ENCODE measurements at places on chromosomes 1 and 21.
A peak's percentile ranks its signal among the peaks of the same experiment; 100 is the strongest.

GRCh38 chr1:58927041-58927721, 143.3 kb upstream of the JUN start:
- no peak for DNase-seq

DNA sequence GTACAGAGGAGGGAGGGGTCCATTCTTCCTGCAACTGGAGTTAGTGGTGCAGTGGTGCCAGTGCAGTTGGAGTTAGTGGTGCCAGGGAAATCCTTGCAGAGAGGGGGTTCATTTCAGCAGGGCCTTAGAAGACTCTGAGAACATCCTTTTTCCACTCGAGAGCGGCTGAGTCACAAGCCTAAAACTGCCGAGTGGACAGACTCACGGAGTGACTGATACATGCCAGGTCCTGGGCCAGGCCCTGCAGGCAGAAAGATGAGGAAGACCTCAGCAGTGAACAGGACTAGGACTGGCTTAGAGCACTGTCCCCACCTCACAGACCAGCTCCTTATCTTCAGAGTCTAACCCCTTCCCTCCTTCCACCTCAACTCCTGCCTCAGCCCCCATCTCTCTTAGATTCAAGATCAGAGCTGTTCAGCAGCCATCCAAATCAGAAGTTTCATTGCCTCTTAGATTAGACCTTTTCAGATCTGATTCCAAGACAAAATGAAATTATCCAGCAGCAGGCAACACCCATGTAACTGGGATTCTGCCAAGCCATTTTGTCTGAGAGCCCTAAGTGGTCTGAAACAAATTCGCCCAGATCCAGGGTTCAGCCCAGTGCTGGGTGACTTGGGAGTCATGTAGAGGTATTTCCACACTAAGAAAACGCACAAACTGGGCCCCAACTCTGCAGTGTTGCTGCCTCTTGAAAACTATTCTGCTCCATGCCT, 12.7 kb upstream of the IKBKE start:
- no peak for DNase-seq

- no peak for DNase-seq
Measured at GRCh38 chr1:227316456-227316855, 1.8 kb downstream of the CDC42BPA start.

DNA sequence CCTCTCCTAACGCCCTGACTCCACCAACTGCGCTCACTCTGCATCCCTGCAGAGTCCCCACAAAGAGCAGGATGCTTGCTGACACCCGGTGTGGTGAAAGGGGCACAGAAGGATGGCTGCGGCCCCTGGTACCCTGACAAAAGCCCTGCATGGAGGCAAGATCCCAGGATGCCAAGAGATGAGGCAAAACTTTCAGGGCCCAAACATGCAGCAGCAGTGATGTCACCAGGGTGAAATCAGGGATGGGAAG, 36.6 kb downstream of the SLC9A1 start:
- no peak for DNase-seq

DNA sequence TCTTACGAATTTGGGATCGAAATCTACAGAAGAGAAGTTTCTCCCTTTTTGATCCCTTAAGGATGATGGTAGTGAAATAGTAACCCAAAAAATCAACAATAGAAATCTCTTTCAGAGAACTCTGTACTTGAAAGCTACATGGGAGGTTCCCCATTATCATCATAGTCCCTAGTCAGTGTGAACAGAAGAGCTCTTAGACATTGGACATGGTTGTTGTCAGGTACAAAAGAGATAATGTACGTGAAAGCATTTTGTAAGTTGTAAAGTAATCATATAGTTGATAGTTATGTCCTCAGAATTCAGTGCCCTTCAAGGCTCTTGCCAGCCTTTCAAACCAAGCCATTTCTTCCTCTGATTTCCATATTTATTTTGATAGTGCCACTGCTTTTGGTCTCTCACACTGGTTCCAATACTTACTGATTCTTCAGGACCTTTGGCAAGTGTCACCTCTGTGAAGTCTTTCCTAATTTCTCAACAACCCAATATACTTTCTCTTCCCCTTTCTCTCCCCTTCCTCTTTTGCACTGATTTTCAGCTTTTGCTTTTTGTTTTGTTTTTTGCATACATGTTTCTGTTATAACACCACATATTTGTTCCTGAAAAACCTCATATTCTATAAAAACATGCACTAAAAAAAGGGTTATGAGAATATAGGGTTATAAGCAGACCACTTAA, 22.4 kb downstream of the VPS45 start:
- DNase-seq: no peak

DNA sequence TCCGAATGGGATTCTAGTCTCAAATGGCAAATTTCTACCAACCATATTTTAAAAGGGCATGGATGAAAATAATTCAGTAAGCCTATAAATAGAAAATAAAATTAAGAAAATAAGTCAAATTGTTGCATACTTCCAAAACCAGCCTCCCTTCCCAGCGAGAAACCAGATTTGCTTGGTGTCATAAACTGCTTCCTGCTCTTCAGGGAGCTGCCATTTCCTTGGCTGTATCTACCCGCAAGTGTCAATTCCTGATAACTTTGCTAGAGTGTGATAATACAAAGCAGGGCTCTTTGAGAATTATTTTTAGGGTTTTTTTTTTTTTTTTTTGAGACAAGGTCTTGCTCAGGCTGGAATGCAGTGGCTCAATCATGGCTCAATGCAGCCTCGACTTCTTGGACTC, 62.3 kb downstream of the S1PR1 start:
- no peak for DNase-seq

DNA sequence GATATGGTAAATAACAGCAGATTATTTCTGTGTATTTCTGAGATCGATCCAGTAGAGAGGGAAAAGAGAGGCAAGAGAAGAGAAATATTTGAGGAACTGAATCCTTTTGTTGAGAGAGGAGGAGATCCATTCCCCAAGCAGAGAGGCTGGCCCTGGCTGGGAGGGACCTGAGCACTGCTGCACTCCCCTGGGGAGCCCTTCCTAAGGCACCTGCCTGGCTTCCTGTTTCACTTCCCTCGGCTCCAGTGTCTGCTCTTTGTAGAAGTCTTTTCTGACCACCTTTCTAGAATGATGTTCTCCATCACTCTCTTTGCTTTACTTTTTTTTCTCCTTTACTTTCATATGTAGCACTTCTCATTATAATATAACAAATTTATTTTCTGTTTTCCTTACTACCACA, 42.3 kb upstream of the SLC6A9 start:
- no peak for DNase-seq

DNA sequence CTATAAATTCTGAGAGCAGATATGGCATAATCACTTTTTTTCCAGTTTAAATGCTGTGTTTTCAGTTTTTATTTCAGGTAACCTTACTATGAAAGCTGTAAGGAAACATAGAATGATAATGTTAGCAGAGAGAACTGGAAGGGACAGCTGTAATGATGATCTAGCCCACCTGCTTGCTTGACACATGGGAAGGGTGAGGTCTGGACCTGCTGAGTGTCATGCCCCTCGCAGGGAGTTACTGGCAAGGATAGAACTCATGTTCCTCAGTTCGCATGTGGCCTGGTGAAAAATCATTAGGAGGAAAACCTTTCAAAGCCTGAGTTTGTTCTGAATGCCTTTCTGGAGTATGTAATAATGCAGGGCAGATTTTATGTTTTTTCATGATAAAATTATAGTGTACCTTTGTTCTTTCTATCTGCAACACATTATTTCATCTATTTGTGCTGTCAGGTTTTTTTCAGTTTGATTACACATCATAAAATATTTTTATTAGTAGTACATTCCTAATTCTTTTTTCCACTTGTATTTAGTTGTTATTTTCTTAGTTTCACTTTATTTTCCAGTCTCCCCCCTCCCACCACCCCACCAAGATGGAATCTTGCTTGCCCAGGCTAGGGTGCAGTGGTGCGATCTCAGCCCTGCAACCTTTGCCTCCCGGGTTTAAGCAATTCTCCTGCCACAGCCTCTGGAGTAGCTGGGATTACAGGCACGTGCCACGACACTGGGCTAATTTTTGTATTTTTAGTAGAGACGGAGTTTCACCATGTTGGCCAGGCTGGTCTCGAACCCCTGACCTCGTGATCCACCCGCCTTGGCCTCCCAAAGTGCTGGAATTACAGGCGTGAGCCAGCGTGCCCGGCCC, 8.0 kb downstream of the DDI2 start:
- no peak for DNase-seq

GRCh38 chr1:200118779-200119505, 91.4 kb downstream of the NR5A2 start:
- no peak for DNase-seq

- no peak for DNase-seq
Measured at GRCh38 chr1:25020851-25021590, 90.9 kb upstream of the RUNX3 start.

DNA sequence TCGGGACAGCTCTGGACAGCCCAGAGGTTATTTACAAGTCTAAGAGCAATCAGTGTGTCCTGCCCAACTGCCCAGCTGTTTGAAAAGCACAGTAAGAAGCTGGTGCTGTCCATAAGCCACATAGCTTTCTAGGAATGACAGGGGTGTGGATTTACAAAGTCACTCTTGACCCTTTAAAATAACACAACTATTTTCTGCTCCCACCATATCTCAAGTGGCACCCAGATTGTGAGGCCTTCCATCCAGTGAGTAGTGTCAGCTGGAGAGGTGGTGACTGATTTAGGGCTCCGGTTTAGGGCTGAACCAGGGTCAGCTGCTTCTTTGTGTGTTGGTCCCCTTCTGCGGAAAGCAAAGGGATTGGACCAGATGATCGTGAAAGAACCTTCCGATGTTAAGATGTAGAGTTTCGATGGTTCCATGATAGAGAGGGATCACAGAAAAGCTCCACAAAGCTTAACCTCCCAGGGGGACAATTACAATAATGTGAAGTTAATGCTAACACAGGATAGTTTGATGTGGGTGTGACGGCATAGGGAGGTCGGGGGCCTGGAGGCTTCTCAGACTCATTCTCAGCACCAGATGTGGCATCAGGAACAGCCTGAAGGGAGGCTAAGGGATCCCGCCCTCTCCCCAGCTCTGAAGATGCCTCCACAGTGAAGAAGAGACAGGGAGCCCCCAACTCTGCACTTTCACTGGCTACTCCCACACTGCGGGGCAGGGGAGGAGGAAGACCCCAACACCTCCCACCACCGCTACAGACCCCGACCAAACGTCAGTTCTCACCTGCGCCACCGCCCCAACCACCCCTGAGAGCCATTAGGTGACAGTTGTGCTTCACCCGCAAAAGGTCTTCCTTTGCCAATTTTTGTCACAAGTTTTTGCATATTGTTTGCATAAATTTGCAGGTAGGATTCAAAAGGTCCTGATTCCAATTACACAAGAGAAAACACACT, 40.6 kb downstream of the LRRC3 start:
- DNase-seq: no peak

GRCh38 chr1:245466261-245466660, 311.5 kb downstream of the KIF26B start:
- DNase-seq: no peak

DNA sequence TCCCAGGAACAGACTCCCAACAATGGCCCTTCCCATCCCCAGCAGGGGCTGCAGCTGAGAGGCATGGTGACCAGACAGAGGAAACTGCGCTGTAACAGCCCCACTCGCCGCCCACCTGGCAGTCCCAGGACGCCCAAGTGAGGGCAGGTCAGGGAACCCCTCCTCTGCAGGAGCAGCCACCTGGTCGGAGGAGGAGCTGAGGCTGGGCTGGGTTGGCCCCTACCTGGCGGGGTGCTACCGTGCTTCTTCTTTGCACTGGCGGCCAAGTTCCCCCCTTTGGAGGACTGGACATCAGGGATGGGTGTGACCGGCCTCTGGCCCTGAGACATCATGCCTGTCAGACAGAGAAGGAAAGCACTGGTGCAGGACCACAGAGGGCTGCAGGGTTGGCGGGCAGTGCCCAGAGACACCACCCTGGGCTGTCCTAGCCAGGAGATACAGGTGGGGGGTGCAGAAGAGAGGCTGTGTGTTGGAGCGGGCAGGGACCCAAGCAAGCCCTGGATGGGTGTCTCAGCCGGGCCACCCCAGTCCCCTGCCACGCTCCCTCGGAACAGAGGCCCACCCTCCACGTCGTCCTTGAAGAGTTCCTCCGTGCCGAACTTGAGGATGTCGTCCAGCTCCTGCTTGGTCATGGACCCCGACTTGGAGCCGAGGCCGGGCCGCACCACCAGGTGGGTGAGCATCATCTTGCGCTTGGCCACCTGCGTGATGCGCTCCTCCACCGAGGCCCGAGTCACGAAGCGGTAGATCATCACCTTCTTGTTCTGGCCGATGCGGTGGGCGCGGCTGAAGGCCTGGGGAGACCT, 51.6 kb downstream of the CHD5 start:
- no peak for DNase-seq

DNA sequence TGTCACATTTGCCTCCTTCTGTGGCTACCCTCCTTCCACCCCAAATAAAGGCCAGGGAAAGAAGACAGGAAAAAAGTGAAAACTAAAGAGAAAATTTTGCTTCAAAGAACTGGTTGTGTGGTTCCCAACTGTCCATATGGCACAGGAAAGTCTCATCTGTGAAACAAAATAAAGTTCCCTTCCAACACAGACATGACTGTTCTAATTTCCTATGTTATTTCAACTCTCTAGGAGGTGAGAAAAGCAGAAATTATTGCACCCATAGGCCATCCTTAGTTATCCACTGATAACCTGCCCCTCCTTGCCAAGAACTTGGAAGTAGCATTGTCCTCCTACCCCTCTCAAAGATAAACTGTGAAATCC, 8.1 kb upstream of the RAB29 start:
- no peak for DNase-seq

- no peak for DNase-seq
Measured at GRCh38 chr1:27816921-27817630, 13.5 kb upstream of the PPP1R8 start.

GRCh38 chr1:13956393-13956792, 256.4 kb downstream of the PRDM2 start:
- no peak for DNase-seq

DNA sequence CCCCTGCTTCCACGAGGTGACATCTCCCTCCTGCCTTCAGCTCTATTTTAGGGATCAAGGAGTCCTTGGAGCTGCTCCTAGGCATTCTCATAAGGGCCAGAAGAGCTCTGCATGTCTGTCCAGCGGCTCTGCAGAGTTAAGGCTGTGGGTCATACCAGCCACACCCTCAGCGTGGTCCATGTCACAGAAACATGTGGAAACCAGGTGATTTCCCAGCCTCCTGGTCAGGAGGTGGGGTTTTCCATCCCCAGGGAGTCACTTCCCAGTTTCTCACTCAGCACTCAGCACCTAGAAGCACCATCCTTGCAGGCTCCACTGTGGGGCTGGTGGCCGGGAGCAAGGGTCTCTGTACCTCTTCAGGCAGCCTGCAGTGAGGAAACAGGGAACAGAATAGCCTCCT, 1.4 kb upstream of the TNFRSF1B start:
- no peak for DNase-seq

- DNase-seq: peak; percentile 68
Measured at GRCh38 chr1:186618401-186619170, 61.6 kb downstream of the PTGS2 start.

- DNase-seq: no peak
Measured at GRCh38 chr1:151313501-151313900, 13.7 kb downstream of the PI4KB start.

GRCh38 chr1:22552021-22552420, 11.3 kb upstream of the EPHA8 start:
- no peak for DNase-seq
